GM10248 (cell line): ENCODE measurements at places on chromosomes 1 and 21.

DNA sequence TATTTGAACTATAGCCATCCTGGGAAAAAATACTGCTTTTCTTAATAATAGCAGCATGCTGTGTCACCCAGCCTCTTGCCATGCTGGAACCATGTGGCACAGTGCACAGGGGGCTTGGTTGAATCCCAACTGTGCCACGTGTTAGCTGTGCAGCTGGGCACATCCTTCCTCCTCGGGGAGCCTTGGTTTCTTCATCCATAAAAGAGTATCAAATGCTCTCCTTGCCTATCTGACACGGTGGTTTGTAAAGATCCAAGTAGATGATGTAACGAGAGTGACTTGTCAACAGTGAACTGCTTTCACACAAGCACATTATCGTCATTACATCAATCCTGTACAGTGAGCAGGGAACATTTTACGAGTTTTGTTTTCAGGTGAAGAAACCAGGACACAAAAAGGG is 24.4 kb downstream of the VASH2 start:
- DNase-seq: no peak

DNA sequence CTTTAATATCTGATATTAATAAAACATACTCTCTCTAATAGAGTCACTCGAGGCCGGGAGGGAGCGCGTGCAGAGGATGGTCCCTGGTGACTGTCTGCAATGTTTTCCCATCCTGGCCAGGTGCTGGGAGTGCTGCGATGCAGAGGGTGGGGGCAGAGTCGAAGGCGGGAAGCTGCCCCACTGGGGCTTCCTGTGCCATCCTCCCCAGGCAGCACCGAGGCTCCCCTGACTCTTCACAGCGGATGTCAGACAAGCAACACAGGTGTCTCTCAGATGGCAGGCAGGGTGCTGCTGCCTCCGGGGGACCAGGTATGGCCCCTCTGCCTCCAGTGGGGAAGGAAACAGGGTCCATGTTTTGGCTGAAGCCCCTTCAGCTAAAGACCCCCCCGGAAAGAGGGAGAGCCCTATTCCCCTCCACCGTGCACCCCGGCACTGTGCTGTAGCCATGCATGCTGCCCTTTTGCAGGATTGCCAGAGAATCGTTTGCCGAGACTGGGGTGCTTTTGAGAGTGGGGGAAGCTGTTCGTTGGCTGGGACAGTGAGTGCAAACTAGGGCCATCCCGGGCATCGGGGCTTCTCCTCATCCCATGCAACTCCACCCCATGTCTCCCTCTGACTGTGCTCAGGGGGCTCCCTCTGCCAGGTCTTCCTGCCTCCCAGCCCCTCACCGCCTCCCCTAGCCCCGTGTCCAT is 32.1 kb upstream of the TTC34 start:
- DNase-seq: no peak

DNA sequence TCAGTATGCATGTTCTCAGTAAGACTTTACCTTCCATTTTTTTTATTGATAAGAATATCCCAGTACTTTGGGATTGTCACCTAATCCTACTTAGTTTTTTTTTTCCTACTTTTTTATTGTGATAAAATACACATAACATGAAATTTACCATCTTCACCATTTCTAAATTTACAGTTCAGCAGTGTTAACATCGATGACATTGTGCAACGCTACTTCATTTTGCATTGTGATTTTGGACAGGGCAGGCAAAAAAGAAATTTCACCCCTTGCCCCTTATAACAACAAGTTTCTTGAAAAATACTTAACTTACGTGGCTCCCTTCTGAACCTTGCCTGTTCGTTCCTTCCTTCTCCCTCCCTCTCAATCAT is 92.4 kb downstream of the ATP1A1 start:
- DNase-seq: no peak

DNA sequence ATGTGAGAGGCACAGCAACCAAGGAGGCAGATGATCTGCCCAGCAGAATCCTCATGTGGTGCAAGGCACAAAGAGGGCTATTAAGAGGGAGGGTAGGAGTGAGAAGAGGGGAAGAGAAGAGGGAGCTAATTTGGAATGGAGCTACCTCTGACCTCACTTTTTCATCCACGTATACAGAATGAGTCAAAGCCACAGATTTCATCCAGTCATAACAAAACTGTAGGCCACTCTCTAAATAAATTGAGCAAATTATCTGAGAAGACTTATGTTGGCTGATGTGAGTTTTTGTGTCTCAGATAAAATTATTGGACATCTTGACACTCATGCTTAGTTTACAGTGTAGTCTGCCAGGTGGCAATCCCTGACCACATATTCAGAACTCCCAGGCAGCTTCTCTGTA is 325.6 kb downstream of the TTLL7 start:
- peak; percentile 16 for DNase-seq

- DNase-seq: no peak
Measured at GRCh38 chr1:6523566-6523965, 30.7 kb downstream of the NOL9 start.

GRCh38 chr1:170215072-170215885 is 69.5 kb downstream of the NTMT2 start:
- DNase-seq: no peak

GRCh38 chr21:32312326-32312725 is 13.7 kb downstream of the MRAP start:
- no peak for DNase-seq

DNA sequence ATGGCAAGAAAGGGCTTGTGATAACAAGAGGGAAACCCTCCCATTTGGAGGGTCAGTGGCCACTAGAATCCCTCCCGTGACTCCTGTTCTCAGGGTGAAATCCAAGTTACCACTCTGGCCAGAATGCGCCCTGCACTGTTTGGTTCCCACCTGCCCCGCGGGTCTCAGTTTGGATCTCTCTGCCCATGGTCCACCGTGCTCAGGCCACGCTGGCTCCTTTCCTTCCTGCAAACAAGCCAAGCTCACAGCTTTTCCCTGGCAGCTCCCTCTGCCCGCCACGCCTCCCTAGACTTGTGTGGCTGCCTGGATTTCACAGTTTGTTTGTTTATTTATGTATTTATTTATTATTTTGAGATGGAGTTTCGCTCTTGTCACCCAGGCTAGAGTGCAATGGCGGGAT is 179.5 kb upstream of the VAMP3 start:
- DNase-seq: no peak

DNA sequence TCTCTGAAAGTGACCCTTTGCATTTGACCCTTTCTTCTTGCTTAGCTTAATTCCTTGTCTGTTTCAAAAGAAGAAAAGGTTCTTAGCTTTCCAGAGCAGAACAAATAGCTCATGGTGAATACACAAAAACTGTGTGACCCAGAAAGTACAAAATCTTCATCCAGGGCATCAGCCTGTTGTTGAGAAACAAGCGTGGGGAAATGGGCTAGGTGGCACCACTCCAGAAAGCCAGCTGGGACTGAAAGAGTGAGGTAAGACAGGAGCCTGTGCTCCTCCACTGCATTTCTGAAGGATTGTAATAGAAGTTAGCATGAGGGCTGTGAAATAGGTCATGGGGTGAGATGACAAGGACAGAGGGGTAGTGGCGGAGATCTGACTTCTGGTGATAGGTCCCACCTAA is 45.8 kb downstream of the CYP2J2 start:
- no peak for DNase-seq

DNA sequence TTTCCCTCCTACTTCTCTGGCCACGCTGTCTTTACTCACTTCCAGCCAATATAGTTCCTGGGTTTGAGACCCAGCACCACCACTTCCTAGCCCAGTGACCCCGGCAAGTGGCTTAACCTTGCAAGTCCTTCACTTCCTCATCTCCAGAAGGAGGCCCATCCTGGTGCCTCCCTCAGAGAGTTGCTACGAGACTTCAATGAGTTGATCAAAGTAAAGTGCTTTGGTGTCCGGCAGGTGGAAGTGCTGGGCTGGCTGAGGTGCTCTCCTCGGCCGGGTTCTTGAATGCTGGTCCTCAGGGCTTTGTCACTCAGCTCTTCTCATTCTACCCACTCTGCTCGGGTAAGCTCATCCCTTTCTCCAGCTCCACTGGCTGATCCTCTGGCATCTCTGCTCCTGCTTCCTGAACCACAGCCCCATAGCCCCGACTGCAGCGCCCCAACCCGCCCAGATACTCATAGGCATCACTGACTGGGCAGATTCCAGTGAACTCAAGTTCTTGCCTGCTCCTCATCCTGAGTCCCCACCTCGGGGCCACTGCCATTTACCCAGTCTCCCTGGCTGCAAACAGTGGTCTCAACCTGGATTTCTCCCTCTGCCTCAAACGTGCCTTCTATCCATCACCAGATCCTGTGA is 75.8 kb upstream of the WNT4 start:
- no peak for DNase-seq

DNA sequence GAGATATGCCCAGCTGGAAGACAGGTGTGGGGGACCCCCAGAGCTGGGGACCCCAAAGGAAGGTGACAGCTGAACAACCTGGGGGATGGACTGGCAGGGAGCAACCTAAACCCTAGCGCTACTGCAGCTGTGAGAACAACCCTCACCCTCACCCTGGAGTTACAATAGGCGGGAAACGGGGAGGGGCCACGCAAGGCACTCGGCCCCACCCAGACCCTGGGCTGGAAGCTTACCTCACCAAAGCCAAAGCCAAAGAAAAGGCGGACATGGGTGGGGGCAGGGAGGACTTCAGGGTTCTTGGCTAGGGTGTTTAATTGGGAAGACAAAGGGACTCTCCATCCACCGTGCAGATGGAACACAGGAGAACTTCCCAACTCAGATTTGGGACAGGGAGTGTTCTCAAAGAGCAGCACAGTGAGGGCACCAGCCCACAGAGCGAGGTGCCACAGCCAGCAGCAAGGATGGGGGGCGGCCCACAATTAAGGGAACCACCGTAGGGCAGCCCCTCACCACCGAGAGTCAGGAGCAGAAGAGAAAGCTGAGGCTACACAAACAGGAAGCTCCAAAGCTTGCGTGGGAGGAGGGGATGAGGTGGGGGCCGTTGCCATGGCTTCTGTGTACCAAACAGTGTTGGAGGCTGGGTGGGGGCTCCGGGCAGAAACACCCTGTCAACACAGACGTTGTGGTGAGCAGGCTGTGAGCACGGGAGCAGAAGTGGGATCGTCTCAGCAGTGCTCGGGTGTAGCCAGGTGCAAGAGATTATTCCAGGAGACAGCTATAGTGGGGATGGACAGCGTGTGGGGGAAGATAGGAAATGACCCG is 1.9 kb downstream of the TAGLN2 start:
- DNase-seq: peak; percentile 84

DNA sequence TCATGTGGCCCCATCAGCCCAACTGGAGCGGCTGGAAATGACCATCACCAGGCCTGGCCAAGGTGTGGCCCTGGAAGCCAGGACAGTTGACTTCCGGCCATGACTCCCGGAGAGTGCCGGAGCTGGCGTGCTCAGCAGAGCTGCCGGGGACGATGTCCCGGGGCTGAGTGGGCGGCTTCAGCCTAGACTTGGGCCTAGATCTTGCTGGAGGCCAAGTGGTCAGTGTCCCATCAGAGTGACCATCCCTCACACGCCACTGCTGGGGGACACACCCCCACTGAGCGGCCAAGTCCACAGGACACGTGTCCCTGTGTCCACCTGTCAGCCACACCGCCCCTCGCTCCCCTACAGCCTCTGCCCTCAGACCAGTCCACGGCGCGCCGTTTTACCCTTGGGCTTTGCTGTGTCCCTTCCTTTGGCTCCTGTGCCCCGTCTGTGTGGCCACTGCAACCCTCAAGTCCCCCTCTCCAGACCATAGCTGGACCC is 4.0 kb downstream of the FAAP20 start:
- no peak for DNase-seq

- DNase-seq: no peak
Measured at GRCh38 chr1:236963920-236964319, 40.3 kb downstream of the MT1HL1 start.

DNA sequence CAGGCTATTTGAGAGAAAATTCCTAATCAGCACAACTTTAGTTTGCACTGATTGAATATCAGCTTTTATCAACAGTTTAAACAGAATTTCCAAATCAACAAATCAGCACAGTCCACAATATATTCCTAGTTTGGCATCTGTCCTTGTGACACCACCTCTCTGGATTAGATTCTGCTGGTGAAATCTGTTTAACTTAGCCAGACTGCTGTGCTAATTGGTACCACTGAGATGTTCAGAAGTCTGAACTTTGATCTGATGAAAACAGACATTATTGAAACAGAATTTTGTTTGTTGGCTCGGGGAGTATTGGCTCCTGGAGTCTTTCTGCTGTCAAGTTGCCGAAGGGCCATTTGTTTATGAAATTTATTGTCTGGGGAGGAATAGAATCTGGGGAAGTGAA is 17.0 kb upstream of the NGF start:
- no peak for DNase-seq

- no peak for DNase-seq
Measured at GRCh38 chr1:29232387-29232786, 1.7 kb upstream of the MECR start.

DNA sequence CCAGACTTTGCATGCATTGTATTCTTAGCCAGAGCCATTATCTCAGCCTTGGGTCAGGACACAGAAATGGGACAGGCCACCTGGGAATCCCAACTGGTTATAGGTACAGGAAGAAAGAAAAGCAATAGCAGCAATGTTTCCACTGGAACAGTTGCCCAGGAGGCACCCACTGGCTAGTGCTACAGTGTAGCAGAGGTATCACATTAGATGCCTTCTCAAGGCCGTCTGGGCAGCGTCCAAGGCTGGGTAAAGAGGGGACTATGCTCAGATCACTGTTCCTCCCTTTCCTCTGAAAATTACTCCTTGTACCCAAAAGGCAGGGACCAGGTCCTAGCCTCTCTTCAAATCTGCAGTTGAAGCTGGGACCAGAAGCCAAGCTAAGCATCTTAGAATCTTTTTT is 2.6 kb downstream of the CREB3L4 start:
- no peak for DNase-seq

GRCh38 chr1:230708631-230709580 is 5.0 kb downstream of the AGT start:
- DNase-seq: no peak

DNA sequence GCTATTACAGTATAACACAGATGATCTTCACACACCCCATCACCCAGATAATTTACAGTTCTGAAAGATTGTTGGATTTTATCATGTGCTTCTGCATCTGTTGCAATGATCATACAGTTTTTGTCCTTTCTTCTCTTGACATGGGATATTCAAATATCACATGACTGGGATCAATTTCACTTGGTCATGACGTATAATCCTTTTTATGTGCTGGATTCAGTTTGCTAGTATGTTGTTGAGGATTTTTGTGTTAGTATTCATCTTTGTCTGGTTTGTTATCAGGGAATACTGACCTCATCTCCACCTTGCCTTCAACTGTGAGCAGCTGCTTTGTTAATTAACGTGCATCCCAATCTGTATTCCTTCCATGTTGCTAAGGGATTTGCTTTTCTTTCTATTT is 44.7 kb upstream of the DISC1 start:
- DNase-seq: no peak

DNA sequence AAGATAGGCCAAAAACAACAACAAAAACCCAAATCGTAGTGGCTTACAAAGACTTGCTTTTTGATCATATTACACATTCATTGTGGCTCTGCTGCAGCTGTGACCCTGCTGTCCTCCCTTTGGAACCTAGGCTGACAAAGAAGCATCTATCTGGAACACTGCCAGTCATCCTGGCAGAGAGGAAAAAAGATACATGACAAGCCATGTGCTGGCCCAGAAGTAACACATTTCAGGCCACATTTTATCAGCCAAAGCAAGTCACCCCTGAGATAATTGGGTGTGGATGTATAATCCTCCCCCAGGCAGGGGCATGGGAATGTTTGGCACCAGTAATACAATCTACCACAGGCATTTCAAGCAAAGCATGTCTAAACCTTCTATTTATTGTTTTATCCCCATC is 37.2 kb upstream of the AGO1 start:
- no peak for DNase-seq

- DNase-seq: no peak
Measured at GRCh38 chr1:99644279-99645004, 1.5 kb upstream of the PALMD start.
